ENCODE measurements at places on chromosomes 5 and 9.

GRCh38 chr9:133374612-133375115 lies 1.2 kb downstream of the SURF4 start:
- no peak for DNase-seq

GRCh38 chr5:43320846-43321245 lies 7.6 kb upstream of the HMGCS1 start:
- DNase-seq = no peak

- DNase-seq = no peak
Measured at GRCh38 chr5:86030753-86031152, 587.0 kb upstream of the COX7C start.

DNA sequence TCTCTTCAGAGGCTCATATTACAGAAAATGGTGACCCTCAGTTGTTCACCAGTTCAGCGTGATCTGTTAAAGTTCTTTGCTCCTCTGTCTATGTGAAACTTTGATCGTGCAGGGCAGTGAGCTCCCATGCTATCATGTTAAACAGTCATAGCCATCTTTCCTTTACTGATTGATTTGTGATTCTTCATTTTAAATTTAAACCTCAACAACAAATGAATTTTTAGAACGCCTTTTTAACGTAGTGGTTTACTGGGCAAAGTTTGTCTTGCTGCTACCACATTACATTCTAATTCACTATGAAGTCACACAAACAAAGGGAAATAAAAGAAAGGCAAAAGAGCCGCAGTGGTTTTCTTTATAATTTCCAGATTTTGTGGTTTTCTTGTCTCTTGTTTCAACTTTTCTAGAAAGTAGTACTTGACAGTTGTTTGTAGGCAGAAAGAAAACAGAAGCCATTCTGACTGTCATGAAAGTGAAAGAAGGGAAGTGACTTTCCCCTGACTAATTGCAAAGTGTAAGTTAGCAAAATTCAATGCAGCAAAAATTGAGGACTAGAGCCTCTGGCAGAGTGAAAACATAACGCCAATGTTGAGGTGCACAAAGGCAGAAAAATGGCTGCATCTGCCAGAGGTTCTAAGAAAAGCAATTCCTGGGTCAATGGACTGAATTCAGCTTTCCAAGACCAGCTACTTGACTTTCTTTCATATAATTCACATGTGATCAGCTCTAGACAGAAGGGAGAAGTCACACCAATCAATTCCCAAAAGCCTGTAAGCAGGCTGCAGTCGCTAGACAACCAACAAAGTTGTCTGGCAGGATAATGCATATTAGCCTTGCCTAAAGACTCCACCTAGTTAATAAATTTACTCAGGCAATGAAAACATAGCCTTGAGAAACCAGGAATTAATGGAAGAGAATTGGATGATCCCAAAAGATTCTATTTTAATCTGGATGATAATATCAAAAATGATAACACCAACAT lies 7.1 kb upstream of the IFNA6 start:
- DNase-seq = no peak

GRCh38 chr9:125462861-125463291 lies 201.2 kb downstream of the GAPVD1 start:
- DNase-seq = no peak

GRCh38 chr9:89489548-89490530 lies 8.1 kb downstream of the SEMA4D start:
- no peak for DNase-seq

- DNase-seq = no peak
Measured at GRCh38 chr5:96855031-96855872, 21.0 kb upstream of the ERAP2 start.

DNA sequence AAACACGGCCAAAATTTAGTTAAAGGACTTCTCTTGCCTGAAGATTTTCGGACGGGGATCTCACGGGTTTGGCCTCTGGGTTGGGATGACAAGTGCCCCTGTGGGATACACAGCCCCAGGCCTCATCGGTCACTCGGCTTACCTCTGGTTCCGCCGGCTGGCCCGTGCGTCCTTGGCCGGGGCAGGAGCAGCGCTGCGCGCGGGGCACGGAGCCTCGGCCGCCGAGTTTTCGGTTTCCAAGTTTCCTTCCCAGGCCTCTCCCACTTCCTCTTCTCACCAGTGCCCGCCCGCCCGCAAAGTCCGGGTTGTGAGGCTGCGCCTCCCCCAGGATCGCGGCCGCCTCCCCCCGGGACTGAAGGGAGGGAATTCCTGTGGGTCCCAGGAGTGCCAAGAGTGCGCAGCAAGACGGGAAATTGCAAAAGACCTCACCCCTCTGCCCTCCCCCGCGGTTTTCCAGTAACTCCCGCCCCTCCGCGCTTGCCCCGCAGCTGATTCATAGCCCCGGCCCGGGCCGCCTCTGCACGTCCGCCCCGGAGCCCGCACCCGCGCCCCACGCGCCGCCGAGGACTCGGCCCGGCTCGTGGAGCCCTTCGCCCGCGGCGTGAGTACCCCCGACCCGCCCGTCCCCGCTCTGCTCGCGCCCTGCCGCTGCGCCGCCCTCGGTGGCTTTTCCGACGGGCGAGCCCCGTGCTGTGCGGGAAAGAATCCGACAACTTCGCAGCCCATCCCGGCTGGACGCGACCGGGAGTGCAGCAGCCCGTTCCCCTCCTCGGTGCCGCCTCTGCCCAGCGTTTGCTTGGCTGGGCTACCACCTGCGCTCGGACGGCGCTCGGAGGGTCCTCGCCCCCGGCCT lies at the start of gene OSMR:
TSS of gene OSMR (plus strand) at position 487 of the 853 bp plus-strand sequence. CDS start 23,033 bp downstream, outside the sequence.
- DNase-seq = peak; percentile 95

DNA sequence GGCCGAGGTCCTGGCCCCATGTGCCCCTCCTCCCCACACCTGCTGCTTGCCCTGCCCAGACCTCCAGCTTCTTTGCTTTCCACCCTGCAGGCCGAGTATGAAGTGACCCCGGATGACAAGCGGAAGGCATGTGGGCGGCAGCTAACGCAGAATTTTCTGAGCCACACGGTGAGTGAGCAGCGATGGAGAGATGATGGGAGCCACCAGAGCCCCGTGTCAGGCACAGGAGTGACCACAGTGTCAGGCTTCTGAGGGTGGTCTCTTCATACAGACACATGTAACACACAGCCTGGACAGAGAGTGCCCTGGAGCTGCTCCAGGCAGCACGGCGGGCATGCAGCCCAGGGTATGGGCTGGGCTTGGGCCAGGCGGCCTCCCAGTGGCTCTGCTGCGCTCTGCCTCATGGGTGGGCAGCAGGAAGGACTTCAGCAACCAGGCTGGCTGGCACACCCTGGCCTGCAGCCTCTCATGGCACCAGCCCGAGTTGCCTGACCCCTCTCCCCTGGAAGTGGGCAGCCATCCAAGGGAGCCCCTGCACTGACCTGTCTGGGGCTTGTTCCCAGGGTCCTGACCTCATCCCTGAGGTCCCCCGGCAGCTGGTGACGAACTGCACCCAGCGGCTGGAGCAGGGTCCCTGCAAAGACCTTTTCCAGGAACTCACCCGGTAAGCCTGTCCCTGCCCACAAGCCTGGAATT lies 5.8 kb downstream of the GRK6 start:
- no peak for DNase-seq

DNA sequence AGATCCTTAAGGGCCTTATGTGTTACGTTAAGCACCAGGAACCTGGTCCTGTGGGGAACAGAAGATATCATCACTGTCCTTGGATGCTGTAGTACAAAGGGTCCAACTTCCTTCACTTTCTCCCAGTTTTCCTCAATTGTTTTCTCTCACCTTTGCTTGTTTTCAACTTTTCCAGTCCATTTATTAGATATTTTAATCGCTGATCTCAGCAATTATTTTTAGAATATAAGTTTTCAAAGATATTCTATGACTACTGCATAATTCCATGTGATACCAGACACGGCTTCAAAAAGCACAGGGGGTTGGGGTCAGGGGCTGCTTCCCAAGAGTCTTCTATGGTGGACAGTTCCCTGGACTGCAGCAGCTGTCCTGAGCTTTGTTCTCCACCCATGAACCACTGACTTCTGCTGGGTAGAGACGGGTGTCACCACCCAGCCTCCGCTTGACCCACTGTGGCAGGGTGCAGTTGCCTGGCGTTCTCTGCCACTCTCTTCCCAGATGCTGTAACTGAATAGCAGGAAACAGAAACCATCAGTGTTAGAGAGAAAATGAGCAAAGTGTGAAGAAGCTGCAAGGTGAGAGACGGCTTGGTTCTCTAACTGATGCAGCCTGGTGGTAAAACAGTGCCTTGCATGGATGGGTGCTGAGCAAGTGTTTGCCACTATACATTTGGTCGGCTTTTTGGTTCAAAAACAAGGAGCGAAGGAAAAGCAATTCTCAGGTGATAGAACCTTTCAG lies 383.0 kb downstream of the RAB3C start:
- no peak for DNase-seq

DNA sequence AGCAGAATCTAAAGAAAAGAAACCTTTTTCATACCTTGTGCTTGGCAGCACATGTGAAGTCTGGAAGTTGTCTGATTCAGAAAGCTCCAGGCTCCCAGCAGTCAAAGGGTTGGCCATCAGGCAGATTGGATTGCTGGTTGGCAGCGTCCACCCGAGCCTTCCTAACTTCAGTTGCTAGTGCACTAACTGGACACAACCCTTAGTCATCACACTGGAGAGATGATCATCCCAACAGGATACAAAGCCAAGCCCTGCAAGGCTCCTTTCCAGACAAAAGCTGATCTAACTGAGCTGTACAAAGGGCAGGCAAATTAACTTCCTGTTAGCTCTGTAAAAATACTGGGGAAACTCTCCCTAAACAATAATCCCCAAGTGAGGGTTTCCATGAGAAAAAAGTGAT lies 185.6 kb downstream of the SNX18 start:
- peak; percentile 65 for DNase-seq

DNA sequence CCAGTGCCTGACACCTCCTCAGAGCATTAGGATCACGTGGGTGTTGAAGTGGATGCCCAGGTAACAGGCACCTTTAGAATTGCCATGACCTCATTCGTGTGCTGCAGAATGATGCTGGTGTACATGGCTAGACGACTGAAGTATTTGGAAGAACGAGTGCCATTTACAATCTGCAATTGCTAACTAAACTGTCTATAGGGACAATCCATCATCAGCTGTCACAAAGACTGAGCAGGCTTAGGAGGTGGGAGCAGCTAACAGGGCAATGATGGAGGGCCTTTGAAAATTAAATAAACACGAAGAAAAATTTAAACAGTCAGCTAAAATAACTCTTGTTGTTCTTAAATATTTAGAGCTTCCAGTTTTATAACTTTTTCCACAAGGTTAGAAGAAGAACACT lies 375.8 kb downstream of the GADD45G start:
- no peak for DNase-seq

DNA sequence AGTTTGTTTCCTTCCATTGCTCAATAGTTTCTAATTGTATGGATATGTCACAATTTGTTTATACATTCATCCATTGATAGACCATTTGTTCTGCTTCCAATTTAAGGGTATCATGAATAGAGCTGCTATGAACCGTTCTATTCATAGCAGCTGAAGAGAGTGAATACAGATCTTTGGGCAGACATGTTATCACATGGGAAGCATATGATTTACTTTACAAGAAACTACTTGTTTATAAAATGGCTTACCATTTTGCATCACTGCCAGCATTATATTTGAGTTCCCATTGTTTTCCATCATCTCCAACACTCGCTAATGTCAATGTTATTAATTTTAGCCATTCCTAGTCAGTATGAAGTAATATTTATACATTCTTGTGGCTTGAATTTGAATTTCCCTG lies 549.0 kb downstream of the MAT2B start:
- no peak for DNase-seq

- DNase-seq = no peak
Measured at GRCh38 chr5:148988328-148988727, 74.5 kb downstream of the SH3TC2 start.

- DNase-seq = no peak
Measured at GRCh38 chr9:124174433-124174832, 83.3 kb upstream of the NEK6 start.

DNA sequence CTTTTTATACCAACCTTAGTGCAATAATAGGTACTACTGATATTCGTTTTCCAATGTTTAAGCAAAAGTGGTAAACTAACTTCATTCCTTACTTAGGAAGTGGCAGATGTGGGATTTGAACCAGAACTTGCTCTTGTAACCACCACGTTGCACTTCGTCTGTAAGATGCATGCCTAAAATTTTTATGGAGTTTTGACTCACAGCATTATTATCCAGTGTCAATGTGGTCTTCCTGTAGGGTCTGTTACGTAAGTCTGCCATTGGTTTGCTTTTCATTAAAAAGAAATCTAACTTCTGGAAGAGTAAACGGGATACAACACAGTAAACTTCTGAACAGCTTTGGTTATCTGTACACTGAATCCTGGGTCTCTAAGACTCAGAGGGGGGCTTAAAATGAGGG lies 521.0 kb upstream of the WWC1 start:
- no peak for DNase-seq

GRCh38 chr5:141691867-141692532 lies 10.0 kb upstream of the ARAP3 start:
- peak; percentile 92 for DNase-seq

- no peak for DNase-seq
Measured at GRCh38 chr9:126599047-126599650, 14.6 kb upstream of the LMX1B start.

DNA sequence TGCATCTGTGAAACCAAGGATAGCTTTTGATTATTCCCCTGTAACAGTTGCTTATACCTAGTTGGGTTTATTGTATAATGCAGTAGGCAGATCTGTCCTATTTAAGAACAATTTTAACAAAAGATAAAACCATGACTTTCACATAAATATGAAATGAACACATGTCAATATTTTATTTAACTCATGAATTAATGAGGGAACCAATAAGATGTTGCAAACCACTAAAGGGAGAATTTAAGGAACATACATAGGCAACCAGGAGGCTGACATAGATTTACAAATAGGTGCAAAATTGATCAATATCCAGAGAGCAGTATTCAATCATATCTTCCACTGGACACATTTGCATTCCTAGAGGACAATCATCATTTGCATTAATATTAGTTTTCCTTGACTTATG lies 280.0 kb upstream of the BRINP1 start:
- no peak for DNase-seq

- no peak for DNase-seq
Measured at GRCh38 chr9:96015876-96016686, 140.6 kb downstream of the ERCC6L2 start.

All from sciatic nerve (tissue), 2 donors.